H1 (cell line): ENCODE measurements at places on chromosomes 1 and 21.

- DNase-seq: no peak
These were observed 36.8 kb downstream of the VWA5B1 start for GRCh38 chr1:20327467-20327866.

DNA sequence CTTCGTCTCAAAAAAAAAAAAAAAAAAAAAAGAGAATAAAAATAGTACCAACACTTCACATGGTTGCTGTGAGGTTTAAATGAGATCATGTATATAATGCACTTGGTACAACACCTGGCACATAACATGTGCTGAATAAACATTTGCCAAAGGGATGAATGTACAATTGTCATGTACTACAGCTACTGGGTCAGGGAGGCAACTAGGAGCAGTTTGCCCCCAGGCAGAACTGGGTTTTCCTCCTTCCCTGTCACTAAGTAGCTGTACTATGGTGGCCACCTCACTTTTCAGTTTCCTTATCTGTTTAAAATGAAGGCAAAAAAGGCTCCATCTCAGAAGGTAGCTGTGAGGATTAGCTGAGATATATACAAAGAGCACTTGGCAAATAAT, 11.5 kb downstream of the AK2 start:
- DNase-seq: no peak

DNA sequence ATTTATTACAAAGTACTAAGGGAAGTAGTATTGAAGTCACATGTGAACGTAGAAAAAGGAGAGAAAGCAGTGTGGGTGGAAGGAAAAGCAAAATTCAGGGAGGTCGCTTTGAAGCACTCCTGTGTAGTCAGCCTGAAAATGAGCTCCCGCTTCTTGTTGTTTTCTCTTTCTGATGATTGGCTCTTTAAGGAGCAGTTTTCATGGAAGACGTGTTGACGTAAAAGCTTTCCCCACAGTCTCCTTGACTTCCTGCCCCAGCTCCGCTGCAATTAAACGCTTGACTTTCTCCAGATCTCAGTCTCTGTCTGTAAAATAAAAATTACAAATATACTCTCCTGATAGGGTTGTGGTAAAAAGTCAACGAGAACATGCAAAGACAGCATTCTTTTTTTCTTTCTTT, 661.5 kb upstream of the ZP4 start:
- DNase-seq: no peak

DNA sequence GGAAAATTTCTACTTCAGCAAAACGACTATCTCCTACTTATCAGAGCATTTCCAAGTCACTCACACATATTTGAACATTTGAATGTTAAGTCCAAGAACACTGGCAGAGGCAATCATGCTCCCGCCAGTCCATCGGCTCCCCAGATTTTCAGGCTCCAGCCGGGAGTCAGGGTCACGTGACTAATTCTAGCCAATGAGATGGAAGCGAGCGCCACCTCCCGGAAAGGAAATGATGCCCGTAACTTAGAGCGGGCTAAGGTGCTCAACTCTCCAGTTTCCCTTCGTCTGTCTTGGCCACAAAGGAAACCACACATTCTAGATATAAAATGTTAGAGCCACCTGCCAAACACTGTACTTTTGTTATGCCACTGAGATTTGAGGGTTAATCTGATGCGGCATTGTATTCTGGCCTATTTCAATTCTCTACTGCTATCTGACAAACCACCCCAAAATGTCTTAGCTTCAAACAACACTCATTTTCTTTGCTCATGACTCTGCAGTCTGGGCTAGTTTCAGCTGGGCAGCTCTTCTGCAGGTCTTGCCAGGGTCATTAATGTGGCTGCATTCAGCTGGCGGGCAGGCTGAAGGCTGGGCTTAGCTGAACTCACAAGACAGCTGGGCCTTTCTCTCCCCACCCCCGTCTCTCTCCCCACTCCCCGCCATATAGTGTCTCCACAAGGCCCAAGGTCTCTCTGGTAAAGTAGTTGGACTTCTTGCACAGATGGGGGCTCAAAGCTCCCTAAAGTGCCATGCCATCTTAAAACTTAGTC, 16.5 kb upstream of the LHX4 start:
- peak; percentile 83 for DNase-seq

GRCh38 chr1:181075766-181076350, 12.6 kb upstream of the IER5 start:
- no peak for DNase-seq

GRCh38 chr1:41391834-41392527, 30.7 kb downstream of the FOXO6 start:
- DNase-seq: no peak

DNA sequence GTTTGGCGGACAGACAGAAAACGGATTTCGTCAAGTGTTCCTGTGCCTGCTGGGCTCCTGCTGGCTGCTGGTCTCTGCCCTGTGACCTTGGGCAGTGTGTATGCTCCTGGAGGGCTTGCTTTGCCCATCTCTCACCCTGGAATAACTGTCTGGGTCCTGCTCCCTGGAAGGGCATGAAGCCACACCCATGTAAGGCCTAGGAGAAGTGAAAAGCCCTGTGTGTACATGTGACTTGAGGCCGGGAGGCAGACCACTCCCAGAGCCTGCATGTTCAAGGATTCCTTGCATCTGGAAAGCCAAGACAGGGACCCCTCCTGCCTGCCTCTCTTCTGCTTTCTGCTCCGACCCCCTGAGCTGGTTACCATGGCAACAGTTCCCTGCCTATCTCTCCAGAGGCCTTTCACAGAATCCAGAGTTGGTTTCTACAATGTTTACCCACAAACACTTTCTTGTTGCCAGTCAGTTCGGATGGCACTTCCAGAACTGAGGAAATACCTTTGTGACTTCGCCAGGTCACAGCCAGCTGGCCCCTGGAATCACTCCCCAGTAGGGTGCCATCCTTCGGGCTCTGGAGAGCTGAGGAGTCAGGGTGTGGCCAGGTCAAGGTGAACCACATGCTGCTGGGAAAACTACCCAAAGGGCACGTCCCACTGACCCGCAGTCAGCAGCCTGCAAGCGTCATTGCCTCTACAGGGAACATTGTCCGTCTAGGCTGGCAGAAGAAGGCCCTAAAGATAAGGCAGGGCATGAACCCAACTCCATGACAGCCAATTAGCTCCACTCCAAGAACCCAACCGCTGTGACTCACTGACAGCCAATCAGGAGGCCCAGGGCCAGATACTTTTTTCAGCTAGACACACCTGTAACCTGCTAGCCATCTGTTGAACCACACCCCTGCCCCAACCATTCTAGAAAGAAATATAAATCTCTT, 14.7 kb upstream of the GPR37L1 start:
- no peak for DNase-seq
